Common myeloid progenitor, CD34-positive (primary cell): ENCODE measurements at places on chromosomes 3 and 15.

GRCh38 chr15:35886765-35887164 is 340.8 kb upstream of the DPH6 start:
- DNase-seq: peak; percentile 1

DNA sequence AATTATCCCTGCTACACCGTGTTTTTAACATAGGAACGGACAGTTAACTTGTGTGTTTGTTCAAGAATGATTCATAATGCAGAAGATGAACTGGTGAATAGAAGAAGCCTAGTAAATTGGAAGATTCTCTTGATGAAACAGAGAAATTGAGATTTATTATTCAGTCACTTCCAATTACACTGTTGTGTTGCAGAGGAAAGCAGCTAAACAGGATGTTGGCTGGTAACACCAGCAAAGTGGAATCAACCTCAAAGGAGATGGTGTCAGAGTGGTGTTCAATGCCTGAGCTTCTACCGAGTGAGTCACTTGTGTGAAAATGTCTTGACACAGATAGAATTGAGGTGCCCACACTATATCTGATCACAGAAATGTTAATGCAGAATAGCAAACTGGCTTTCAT is 399.6 kb downstream of the LPP start:
- peak; percentile 13 for DNase-seq

- DNase-seq: no peak
These were observed 108.4 kb downstream of the SHQ1 start for GRCh38 chr3:72739531-72740466.

- DNase-seq: no peak
These were observed 121.7 kb downstream of the MEGF11 start for GRCh38 chr15:66131831-66132230.

DNA sequence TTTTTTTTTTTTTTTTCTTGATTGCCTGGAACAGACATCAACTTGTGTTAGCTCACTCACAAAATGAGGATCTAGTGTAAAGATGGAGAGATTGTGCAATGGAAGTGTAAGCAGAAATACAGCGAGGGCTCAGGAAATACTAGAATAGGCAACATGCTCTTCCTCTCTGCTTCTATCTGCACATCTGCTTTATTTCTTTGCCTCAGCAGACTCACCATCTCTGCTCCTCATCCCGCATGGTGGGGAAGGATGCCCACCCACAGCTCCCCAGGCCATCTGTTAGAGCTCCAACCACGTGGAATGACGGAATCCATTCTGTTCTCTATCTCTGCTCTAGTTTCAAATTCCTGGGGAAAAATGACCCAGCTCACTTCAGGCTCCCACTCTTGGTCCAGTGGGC is 128.0 kb upstream of the ADAMTS9 start:
- DNase-seq: no peak

- DNase-seq: no peak
These were observed 173.0 kb upstream of the MITF start for GRCh38 chr3:69566275-69566674.

DNA sequence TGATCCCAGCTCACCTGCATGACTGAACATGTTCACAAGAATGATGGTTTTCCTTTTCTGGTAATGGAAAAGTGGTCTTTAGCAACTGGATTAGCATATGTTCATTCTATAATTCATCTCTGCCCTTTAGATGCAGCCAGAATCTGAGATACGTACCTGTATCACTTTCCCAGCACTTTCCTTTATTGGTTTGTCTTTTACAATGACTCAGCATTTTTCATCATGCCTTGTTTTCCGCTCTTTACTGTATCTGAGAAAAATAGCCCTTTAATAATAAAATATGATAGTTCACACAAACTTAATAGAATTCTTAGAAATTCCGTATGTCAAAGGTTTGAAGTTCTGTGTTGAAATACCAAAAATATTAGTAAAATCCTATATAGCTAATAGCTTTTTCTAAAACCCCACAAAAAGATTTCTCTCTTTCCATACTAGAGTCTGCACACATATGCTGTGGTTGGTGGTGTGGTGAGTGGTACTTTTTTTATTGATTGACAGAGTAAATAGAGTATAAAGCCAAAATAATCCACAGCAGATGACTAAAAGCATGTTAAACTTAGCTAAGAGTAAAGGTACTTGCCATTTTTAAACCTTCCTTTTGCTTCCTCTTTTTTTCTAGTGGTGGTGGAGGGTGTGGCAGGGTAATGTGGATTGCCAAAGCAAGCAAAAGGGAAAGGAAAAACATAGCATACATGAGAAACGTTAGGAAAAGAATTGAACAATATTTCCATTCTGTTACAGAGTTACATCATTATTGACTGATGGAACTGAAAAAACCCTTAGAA is 328.9 kb upstream of the RBMS3 start:
- DNase-seq: peak; percentile 5

DNA sequence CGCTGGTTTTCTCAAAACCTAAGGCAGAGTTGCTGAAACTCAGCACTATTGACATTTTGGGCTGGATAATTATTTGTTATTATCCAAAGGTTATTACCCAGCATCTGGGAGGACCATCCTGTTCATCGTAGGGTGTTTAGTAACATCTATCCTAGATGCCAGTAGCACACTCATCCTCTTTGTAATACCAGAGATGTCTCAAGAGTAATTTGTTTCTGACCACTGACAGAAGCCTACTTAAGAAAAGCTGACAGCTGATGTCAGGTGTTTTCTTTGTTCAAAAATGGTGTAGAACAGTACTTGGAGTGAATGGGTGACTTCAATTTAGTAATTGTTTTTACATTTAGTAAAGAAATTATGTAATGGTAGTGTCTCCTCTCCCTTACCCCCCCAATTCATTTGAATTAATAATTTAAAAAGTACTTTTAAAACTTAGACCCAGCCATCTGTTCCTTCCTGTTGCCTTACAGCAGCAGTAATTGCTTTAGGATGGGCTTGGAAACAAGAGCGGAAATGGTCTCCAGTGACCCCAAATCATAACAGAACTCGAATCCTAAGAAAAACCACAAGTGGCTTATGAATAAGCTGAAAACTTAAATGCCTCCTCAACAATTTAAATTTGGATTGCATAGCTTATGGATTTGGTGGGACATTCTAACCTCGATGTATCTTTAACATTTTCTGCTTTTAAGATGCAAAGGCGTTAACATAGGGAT is 105.4 kb downstream of the PTPRG start:
- DNase-seq: no peak

DNA sequence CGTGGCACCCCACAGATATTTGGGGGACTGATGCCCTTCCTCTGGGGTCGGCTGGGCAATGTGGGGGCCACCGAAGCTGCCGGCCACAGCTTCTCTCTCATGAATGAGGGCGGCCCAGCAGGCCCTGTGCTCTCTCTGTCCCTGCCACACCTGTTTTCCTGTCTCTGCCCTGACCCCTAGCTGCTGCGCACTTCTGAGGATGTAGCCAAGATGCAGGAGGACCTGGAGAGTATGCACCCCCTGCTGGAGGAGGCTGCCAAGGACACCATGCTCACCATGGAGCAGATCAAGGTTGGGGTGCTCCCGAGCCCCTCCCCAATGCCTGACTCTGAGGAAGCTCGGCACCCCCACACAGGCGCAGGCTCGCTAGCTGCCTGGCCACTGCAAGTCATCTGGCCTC is 59.7 kb downstream of the SEMA3G start:
- DNase-seq: peak; percentile 41
